NCI-H1694 (cell line): ENCODE measurements at places on chromosomes 12 and 14.

- DNase-seq, result no peak
These were observed 401.0 kb downstream of the TMEM121 start for GRCh38 chr14:105927096-105928060.

GRCh38 chr12:122197612-122197966 lies 5.9 kb upstream of the B3GNT4 start:
- no peak for DNase-seq

DNA sequence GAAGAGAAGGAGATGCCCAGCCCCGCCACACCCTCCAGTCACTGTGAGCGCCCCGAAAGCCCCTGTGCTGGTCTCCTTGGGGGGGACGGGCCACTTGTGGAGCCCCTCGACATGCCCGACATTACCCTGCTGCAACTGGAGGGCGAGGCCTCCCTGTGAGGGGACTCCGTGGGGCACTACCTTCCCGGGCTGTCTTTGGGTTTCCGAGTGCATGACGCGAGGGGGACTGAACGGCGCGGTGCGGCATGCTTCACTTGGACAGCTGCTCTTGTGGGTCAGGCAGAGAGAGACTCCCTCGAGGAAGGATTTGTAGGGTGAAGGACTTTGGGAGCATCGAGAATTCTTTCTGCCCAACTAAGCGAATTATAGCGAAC lies 1.1 kb downstream of the CCDC184 start:
- no peak for DNase-seq

- DNase-seq, result no peak
These were observed 5.7 kb downstream of the DNAJC22 start for GRCh38 chr12:49352351-49352750.

GRCh38 chr14:65082930-65083329 lies 19.4 kb downstream of the MAX start:
- DNase-seq, result no peak

- DNase-seq, result no peak
These were observed 65.1 kb downstream of the SINHCAF start for GRCh38 chr12:31260840-31261239.

DNA sequence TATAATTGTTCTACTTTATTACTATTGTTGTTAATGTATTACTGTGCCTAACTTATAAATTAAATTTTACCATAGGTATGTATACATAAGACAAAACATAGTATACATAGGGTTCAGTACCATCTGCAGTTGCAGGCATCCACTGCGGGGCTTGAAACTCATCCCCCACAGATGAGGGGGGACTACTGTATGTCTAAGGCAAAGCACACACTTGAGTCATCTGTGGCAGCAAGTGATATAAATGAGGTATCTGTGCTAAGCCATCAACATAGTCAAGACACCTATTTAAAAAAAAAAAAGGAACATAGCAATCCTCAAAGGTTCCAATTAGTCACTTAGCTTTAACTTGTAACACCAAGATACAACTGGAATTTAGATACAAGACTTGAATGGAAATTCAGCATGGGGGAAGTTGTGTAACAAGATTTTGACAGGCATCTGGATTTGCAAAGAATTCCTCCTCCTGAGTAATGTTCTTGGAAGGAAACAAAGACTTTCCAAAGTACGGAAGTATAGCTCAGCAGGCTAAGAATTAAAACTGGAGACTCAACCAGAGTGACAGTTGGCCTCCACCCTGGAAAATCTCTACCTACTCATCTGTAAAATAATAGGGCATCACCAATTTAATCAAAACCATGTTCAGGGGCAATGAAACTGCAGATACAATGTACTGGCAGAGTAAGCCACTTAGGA lies 14.9 kb downstream of the DCAF5 start:
- DNase-seq, result no peak

DNA sequence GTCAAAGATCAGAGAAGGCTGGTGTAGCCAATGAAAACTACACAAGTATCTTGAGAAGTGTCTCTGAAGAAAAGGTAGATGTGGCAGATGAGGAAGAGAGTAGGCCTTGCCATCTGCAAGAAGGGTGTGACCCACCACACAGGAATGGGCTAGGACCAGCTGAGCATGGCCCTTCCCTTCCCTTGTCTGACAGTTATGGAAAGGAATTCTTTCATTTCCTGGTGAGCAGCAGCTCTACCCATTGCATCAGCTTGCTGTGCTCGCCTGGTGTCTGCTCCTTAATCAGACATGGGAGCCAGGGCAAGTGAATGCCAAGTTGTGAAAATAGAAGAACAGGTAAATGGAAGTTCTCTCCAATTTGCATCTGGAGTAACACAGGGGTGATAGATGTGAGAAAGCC lies 145.2 kb upstream of the KRR1 start:
- DNase-seq, result no peak

GRCh38 chr12:126157575-126157966 lies 1092.3 kb downstream of the AACS start:
- no peak for DNase-seq

- DNase-seq, result no peak
These were observed 25.1 kb downstream of the SOCS2 start for GRCh38 chr12:93597608-93598007.
